ENCODE measurements at places on chromosomes 12 and 14.

- DNase-seq: no peak
Measured at GRCh38 chr12:49054524-49054923, 6.1 kb downstream of the KMT2D start.

DNA sequence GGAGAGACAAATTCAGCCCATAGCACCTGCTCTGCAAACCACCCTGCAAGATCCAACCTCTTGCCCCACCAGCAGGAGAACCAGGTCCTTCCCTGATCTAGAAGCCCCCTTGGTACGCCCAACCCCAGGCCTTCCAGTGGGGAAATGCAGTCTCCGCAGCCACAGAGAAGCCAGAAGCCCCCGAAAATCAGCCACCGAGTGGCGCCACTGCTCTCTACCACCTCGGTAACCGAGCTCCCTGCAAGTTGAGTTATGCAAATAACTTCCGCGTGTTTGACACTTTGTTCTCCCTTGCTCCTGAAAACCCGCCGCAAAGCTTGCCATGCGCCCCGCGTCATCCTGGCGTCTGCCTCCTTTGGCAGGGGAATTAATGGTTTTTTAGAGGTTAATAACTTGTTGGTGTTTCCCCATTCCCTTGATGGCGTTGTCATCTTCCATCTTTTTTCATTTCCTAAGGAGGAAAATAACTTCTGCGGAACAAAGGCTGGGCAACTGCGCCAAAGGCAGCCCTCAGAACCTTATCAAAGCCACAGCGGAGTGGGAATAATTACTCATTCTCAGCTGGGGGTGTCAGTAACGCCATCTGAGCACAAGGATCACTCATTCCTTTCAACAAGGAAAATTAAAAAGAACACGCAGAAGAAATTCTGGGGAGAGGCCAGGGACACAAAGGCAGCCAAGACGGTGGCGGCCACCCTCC is 60.4 kb downstream of the FZD10 start:
- DNase-seq: no peak

- no peak for DNase-seq
Measured at GRCh38 chr14:101103321-101103901, 199.9 kb upstream of the RTL1 start.

DNA sequence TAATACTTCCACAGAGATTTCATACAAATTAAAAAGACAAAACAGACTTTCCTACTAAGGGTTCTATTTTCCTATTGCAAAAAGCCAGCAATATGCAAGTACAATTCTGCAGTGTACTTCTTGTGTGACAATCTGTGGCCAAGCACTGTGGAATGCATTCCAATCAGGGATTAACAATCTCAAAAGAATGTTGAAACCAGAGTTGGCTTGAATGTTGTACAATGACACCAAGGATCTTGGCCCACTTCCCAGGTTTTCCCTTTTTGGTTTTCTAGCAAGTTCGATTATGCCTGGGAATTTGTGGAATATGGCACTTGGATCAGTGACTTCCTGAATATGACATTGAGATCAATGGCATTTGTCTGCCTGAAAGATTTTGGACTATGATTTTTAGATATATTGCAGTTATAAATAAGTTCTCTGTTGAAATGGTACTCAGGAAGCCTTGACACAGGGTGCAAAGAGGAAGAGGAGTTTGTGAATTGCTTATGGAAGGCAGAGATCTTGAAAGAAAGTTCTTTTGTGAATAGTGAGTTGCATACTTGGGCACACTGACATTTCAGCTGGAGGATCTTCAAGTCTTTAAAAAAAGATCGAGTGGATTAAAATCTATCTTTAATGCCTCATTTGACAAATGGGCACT is 81.4 kb upstream of the FERMT2 start:
- DNase-seq: peak; percentile 58

GRCh38 chr12:78338054-78338785 is 507.5 kb downstream of the NAV3 start:
- DNase-seq: no peak

Data from amniotic stem cell (primary cell).